ENCODE measurements at places on chromosomes 12 and 14.

GRCh38 chr12:124913474-124914391, 717 bp downstream of the UBC start:
- DNase-seq = peak; percentile 97

DNA sequence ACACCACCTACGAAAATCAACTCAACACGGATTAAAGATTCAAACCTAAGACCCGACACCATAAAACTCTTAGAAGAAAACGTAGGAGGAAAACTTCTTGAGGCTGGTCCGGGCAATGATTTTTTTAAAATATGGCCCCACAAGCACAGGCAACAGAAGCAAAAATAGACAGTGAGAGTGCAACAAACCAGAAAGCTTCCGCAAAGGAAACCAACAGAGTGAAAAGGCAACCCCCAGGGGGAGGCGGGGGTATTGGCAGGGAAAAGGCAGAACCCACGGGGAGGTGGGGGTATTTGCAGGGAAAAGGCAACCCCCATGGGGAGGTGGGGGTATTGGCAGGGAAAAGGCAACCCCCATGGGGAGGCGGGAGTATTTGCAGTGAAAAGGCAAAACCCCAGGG, 20.5 kb upstream of the FBRSL1 start:
- no peak for DNase-seq

DNA sequence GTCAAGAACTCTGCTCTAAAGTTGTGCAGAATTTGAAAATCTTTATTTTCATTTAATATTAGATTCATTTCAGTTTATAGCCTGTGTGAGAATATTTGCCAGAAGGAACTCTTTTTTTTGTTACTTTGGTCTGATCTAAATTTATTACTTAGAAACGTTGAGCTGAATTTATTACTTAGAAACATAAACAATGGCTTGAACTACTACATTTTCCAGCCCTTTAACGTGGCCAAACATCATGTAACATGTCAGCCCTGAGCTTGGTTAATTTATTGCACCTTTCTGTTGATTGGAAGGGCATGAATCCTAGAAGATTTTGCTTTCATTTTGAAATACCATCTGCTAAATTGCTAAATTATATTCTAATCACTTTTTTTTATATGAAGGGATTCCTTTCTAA, 241.4 kb downstream of the TMEM117 start:
- no peak for DNase-seq

DNA sequence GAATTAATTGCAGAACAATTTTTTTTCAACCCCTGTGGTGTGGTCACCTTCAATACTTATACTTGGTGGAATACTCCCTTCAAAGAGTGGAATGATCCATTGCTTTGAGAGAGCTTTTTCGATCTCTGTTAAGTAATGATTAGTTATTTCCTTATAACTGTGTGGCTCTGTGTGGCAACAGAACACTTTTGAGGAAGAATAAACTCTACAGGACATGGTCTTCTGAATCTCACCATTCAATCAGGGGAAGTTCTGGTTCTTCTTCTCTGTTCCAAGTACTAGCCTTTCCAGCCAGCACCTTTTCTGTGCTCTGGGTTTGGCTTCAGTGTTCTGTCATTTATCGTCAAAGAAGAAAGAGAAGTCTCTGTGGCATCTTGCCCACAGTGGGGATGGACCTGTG, 369.2 kb downstream of the ZFP36L1 start:
- DNase-seq = no peak

- no peak for DNase-seq
Observed at GRCh38 chr12:125518074-125518473, 452.8 kb downstream of the AACS start.

DNA sequence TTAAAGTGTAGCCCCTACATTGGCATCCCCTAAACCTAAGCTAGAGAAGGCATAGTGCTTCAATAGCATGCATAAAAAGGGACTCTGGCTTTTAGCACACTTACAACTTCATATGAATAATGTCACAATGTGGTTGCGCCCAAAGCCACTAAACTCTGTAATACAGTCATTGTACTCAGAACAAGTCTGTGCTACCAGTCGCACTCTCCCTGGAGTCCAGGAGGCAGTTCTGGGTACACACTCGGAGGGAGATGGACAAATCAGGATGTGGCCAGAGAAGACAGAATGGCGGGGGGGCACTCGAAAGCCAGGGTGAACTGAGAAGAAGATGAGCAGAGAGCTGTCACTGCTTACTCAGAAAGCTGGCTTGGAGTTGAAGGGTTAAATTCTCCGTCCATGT, 10.6 kb downstream of the SAMD4A start:
- no peak for DNase-seq

DNA sequence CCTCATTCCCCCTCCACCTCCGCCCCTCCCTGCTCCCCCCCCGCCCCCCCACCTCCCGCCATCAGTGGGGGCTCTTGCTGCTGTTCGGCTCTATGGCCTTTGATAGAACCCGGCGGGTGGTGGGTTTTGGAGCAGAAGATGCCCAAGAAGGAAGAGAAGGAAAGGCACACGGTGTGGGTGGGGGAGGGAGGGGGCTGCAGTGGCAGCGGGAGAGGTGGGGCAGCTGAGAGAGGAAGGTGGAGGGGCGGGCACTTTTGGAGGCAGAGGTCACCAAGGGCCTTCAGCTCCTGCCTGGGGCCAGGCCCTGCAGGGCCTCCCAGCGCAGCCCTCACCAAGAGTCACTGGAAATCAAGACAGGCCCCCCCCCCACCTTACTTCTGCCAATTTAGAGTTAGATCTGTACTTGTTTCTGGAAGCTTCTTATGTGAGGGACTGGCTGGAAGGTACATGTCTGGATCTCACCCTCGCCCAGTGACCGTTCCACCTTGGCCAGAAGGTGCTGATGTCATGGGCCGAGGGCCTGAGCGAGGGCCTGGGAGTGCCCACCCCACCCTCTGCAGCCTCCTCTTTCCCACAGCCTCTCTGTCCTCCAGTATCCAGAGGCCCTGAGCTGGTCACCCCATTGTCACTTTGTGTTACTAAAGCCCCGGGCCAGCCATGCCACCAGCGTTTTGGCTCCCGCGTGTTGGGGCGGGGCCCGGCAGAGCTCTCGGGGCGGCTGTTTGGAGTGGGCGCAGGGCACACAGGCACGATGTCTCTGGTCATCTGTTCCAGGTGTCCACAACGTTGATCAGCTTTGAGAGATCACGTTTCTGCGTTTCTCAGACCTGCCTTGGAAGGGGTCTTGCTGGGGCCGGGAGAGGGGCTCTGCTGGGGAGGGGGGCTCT, 153.9 kb downstream of the KIF26A start:
- DNase-seq = peak; percentile 37

- DNase-seq = no peak
Observed at GRCh38 chr12:118282767-118283166, 89.9 kb downstream of the TAOK3 start.

GRCh38 chr14:77985211-77985615, 185.0 kb upstream of the NRXN3 start:
- DNase-seq = no peak

- no peak for DNase-seq
Observed at GRCh38 chr12:58888131-58888783, 32.0 kb downstream of the LRIG3 start.

DNA sequence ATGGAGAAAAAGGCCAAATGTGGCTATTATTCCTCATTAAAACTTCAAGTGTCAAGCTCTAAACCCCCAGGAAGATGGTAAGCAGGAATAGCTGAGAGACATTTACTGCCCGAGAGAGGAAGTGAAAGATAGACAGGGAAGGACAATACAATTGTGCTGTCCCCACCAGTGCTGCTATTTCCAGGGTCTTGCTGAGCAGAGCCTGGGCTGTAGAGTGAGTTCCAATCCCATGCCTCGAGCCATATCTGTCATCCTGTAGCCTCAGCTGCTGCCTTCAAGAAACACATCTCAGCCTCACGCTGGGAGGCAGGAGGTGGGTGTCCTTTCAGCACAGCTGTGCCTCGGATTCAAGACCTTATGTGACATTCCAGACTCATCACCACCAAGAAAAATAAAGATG, 114.0 kb downstream of the RPAP3 start:
- no peak for DNase-seq
